Activated T-cell treated with anti-CD3 and anti-CD28 coated beads for 1 hour (primary cell): ENCODE measurements at places on chromosomes 7 and 10.

DNA sequence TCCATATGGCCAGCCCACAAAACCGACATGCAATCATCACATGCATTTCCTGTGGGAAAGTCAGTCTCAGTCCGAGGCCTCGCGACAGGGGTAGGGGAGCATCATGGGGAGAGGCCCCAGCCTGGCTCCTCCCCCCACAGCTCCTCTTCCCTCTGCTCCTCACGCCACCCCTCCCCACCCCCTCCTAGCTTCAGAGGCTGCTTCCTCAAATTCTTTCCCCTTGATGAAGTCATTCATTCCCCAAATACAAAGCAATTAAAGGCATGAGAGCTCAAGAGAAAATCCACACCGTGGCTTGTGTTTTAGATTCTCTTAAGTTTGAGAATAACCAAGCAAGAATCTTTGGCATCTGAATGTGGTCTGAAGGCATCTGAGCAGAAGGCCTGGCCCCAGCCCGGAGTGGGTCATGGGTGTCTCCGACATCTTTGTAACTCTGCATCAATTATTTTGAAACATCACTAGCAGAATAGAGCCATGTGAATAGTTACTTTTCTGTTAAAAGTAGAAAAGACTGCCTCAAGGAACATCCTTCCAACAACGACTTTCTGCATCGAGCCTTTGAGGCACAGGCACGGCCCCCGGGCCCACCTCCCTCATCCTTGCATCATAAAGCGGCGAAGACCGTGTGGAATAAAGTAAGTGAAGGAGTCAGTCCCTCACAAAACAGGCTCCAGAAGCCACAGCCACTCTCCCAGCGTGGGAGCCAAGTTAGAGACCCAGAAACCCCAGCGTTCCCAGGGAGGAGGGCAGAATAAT is 90.9 kb downstream of the DIP2C start:
- no peak for DNase-seq

- no peak for DNase-seq
Observed at GRCh38 chr7:106345421-106346166, 60.8 kb upstream of the NAMPT start.

- no peak for DNase-seq
Observed at GRCh38 chr10:119339109-119339508, 131.7 kb downstream of the GRK5 start.

- no peak for DNase-seq
Observed at GRCh38 chr10:65423043-65423442, 1502.8 kb upstream of the LRRTM3 start.

- DNase-seq = no peak
Observed at GRCh38 chr10:21522631-21523406, 2.7 kb downstream of the SKIDA1 start.

- no peak for DNase-seq
Observed at GRCh38 chr10:36332926-36333325, 690.8 kb upstream of the FZD8 start.

- DNase-seq = no peak
Observed at GRCh38 chr10:99365311-99365710, 36.2 kb downstream of the CNNM1 start.

- DNase-seq = no peak
Observed at GRCh38 chr7:77544518-77544917, 7.4 kb downstream of the PTPN12 start.

GRCh38 chr10:74683067-74683466 is 143.3 kb upstream of the KAT6B start:
- DNase-seq = no peak

DNA sequence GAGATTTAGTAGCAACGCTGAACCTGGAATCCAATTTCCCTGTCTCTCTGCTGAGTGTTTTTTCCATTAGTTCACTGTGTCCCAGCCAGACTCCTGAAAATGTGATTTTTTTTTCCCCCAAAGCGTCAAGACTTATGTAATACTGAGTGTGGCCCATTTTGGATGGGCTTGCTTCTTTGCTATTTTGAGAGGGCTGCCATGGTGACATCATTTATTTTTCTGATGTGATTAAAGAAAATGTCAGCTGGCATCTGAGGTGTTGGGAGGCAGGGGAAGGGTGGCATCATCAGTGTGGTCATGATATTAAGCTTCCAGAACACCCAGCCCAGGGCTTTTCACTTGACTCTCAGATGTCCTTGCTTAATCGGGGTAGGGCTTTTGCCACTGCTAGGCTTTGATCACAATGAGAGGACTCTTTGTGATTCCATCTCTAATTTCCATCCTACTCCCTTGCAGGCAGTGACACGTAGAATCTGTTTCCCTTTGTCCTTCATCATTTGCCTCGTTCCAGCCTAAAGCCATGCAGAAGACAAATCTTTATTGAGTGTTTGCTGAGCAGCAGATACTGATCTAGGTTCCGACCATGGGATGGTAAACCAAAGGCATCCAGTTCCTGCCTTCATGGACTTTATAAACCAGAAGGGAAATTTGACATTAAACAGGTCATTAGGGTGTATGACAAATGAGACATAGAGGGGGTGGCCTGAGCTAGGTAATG is 7.4 kb downstream of the ZNF365 start:
- no peak for DNase-seq

GRCh38 chr7:78406531-78406930 is 608.0 kb downstream of the PHTF2 start:
- no peak for DNase-seq

- no peak for DNase-seq
Observed at GRCh38 chr7:47304727-47305719, 276.9 kb downstream of the TNS3 start.

DNA sequence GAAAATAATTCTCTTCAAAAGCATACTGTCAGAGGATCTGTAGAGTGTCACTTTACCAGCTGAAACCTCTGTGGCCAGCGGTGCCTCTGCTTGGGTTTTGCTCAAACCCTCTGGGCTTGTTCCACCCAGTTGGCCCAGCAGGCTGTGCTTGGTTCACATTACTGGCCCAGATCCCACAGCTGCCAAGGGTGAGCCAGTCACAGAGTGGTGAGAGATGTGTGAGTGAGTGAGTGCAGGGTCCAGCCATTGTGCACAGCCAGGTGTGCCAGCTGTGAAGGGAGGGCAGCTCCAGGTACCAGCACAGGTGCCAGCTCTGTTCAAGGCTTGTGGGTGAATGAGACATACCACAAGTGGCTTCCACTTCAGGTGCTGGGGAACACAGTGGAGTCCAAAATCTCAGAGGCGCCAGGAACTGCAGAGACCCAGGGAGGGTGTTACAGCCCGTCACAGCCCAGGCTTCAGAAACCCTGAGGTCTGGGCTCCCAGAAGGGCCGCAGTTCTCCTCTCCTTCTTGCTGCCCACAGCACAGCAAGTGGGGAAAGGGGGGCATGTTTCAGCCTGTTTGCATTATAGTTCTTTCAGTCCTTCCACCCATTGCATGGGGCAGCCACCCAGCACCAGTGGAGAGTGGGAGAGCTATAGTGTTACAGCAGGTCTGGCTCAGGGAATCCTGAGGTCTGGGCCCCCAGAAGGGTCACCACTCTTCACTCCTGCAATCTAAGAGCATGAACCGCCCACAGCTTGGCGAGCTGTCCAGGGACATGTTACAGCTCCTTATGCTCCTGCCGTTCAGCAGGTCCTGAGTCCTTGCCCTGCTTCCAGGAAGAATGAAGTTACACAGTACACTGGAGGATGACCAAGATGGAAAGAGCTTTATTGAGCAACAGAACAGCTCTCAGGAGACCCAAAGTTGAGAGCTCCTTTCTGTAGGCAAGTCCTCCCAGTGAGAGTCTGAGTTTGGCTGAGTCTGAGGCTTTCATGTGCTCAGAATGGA is 931.7 kb upstream of the SORCS1 start:
- DNase-seq = no peak

- DNase-seq = no peak
Observed at GRCh38 chr10:73856261-73856660, 18.1 kb downstream of the CAMK2G start.

GRCh38 chr10:121574519-121575166 is 23.6 kb downstream of the FGFR2 start:
- no peak for DNase-seq

DNA sequence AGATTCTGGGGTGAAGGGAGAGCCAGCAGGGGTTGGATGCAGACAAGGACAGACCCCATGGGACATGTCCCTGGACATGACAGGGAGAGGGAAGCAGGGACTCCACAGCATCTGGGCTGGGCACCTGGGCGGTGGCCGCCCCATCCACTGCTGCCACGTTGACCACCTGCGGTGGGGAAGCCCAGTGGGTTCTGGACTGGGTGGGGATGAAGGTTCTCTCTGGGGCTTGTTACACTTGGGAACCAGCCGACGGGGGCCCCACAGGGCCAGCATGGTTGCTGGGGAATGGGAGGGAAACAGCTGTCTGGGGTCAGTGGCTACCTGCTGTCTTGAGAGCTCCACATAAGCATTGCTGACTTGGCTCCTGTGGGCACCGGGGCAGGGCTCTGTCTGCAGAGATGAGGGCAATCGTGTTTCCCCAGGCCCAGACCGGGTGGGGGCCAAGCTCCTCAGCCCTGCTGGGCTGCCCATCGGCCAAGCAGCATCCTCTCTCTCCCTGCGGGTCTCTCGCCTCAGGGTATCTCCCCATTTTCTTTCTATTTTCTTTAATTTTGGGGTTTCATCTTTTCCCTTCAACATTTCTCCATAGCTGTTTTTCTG is 443.6 kb upstream of the PFKP start:
- no peak for DNase-seq

DNA sequence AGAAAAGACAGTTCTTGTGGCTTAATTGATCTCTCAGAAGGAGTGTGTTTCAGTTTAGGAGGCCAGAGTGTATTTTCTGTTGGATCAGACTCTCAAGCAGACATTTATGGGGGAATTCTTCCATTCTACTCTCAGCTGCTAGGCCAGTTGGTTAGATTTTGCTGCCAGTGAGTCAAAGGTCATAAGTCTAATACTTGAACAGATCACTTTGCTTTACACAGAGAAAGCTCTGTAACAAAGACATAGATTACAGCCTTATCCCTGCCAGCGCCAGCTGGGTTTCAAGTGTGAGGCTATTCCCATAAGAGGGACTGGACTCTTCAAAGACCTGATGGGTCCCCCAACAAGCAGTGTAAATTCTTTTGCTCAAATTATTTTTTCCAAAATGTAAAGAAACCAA is 145.6 kb upstream of the SEMA3C start:
- DNase-seq = no peak

DNA sequence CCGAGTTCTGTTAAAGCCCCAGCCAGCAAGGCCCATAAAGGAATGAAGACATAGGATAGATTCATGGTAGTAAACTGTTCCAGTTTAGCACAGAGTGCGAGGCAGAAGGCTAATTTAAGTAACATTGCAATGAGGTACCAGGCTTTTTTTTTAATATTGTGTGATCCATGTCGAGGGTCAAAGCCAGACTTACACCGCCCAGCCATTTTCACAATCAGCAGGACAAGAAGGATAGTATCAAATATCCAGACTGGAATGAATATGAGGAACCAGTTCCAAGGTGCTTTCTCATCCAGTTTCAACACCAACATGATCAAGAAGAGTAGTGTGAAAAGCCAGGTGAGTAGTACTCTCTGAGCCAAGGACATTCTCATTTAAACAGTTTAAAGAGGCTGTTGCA is 4.2 kb downstream of the TMEM60 start:
- DNase-seq = no peak

DNA sequence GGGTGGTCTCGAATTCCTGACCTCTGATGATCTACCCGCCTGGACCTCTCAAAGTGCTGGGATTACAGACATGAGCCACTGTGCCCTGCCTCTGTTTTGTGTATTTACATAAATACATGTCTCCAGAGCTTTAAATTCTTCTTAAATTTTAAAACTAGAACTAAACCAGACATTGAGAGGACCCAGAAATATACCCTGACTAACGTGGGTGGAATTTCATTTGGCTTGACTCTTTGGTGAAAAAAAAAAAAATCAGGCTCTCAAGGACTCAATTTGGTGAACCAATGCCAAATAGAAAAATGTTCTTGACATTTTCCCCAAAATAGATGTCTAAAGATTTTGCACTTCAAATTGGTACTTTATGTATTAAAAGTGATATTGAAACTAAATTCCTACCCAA is 16.6 kb upstream of the FAS start:
- no peak for DNase-seq

DNA sequence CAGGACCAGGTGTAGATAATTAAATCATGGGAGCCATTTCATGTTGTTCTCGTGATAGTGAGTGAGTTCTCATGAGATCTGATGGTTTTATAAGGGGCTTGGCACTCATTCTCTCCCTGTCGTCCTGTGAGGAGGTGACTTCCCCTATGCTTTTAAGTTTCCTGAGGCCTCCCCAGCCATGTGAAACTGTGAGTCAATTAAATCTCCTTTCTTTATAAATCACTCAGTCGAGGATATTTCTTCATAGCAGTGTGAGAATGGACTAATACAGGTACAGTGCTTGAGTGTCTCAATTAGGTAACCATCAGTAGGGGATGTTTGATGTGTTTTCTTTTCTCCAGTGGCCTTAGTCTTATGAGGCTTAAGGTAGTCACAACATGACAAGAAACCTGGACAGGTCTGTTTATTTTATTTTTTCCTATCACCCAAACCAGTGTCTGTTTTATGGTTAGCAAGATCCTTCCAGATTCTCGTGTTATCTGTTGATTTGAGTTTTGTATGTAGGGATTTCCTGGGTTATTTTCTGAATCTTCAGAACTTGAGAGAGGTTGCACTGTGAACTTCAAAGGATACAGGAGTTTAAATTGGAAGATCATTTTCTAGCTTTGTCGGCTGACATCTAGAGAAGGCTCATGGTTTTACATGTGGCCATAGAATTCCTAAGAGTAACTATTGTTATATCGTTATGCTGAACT is 32.1 kb downstream of the UMAD1 start:
- no peak for DNase-seq

DNA sequence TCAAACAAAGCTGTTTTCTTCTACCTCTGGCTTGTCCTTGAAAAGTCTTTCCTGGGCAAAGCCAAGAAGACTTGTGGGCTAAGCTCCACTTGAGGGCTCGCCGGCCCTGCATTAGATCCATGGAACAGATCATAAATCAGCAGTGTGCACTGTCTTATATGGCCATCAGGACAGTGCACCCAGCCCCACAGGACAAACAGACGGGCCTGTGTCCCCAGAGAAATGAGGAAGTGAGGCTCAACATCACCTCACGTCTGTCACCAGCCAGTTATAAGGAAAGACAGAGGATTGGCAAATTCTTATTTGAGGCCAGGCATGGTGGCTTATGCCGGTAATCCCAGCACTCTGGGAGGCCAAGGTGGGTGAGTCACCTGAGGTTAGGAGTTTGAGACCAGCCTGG is 12.3 kb upstream of the IFT22 start:
- DNase-seq = no peak

GRCh38 chr10:95600158-95600557 is 39.0 kb upstream of the SORBS1 start:
- DNase-seq = no peak

- DNase-seq = no peak
Observed at GRCh38 chr10:73886661-73887293, 12.4 kb upstream of the CAMK2G start.

GRCh38 chr7:2281541-2281940 is 32.7 kb downstream of the SNX8 start:
- no peak for DNase-seq

DNA sequence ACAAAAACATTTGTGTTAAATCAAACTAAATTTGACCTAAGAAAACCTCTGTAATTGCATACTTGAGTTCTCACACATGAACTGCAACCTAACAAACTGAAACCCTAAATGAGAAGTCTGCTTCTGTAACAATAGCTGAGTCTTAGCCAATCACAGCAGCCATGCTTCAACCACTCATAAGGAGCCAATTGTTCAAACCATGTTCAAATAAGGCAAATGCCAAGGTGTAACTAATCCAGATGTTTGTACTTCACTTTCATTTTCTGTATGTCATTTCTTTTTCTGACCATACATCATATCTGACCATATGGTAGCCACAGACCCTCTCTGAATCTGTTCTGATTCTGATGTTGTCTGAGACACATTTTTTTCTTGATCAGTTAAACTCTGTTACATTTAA is 47.5 kb upstream of the ANTXRL start:
- no peak for DNase-seq
